ENCODE measurements at places on chromosomes 2 and 18.

- DNase-seq, result no peak
These were observed 79.6 kb downstream of the STPG4 start for GRCh38 chr2:47075361-47076125.

GRCh38 chr2:54624591-54625071 is 98.8 kb upstream of the EML6 start:
- DNase-seq, result no peak

GRCh38 chr2:152743002-152743401 is 24.6 kb downstream of the ARL6IP6 start:
- peak; percentile 30 for DNase-seq

- no peak for DNase-seq
These were observed 44.7 kb downstream of the POMC start for GRCh38 chr2:25123682-25124081.

DNA sequence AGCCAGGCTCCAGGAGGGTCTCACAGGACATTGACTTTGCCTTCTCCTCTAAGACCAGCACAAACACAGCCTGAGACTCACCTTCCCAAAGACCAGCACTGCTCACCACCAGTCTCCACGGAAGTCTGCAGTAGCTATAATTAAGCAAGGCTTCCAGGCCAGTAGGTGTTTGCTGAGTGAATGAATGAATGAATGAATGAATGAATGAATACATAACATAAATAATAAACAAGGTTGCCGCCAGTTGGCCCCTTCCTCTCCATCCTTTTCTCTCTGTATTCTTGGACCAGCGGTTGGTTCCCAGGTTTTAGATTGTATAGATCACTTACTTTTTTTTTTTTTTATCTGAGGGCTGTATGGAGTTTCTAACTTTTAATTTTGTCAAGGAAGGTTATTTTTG is 222.4 kb upstream of the ID2 start:
- DNase-seq, result no peak

- DNase-seq, result no peak
These were observed 264.5 kb downstream of the GPD2 start for GRCh38 chr2:156700681-156701080.

GRCh38 chr18:51154431-51155063 is 42.9 kb downstream of the MEX3C start:
- DNase-seq, result no peak

DNA sequence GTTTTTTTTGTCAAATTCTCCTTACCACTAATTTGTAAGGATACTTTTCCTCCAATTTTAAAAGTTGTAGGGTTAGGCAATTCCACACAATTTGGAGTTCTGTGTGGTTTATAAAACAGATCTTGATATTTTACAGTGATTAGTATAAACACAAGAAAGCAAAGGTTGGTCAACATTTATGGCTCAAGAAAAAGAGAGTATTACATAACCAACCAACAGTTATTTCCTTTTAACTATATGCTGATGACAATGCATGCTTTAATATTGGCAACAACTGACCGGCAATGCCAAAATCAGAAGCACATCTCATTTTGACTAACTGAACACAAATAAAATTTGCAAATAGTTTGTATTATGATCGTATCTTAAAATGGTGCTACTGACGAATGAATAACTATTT is 137.2 kb downstream of the CDH2 start:
- no peak for DNase-seq

DNA sequence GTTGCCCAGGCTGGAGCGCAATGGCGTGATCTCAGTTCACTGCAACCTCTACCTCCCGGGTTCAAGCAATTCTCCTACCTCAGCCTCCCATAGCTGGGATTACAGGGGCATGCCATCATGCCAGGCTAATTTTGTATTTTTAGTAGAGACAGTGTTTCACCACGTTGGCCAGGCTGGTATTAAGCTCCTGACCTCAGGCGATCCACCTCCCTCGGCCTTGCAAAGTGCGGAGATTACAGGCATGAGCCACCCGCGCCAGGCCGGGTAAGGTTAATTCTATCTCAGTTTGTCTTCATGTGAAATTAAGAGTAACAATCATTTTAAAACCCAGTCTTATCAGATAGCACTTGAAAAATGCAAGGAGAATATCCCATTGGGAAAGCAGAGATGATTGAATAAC is 1681.7 kb upstream of the DDX18 start:
- no peak for DNase-seq

DNA sequence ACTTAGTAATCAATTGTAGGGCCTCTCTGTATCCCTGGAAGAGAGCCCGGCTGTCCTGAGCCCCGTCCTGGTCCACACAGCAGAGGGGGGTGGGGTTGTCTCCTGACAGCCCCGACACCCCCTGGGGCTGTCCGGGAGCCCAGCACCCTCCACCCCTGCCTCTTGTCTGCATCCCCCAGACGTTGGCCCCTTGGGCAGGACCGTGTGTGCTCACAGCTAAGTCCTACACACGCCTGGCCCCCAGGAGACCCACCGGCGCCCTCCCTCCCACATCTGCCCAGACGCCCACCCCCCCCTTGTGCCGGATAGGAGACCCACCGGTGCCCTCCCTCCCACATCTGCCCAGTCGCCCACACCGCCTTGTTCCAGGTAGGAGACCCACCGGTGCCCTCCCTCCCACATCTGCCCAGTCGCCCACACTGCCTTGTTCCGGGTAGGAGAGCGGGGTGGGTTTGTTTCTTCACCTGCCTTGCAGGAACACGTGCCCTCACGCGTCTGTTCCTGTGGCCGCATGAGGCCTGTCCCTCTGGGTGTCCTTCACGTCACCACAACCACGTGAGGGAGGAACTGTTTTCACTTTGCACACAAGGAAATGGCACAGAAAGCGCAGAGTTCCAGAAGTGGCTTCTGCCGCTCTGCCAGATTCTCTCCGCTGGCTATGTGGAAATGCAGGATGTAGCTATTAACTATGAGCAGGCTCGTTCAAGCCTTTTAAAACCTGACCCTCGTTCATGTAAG is 61.1 kb upstream of the NFATC1 start:
- DNase-seq, result no peak

DNA sequence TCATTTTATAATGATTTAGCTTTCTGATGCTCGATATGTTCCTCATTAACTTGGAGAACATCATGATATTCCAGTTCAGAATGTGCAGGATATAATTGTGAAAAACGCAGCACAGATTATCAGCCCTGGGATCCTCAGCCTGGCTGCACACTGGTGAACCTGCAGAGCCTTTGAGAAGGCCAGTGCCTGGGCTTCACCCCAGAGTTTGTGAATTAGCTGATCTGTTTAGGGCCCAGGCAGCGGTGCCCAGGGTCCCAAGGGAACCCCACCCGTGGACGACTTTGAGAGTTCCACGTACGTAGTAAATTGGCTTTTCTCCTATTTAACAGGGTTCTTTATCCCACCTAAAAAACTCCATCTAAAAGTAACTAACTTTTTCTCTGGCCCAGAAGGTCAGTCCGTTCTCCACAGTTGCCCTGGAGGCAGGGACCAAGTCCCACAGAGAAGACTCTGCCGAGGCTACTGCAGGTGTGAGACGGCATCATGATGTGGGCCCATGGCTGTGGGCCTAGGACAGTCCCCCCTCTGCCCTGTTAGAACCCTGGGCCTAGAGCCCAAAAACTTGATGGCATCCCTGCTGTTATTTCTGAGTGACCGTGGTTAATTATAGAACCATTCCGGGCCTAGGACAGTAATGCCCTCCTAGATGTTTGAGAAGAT is 39.6 kb upstream of the RPL31 start:
- DNase-seq, result no peak

DNA sequence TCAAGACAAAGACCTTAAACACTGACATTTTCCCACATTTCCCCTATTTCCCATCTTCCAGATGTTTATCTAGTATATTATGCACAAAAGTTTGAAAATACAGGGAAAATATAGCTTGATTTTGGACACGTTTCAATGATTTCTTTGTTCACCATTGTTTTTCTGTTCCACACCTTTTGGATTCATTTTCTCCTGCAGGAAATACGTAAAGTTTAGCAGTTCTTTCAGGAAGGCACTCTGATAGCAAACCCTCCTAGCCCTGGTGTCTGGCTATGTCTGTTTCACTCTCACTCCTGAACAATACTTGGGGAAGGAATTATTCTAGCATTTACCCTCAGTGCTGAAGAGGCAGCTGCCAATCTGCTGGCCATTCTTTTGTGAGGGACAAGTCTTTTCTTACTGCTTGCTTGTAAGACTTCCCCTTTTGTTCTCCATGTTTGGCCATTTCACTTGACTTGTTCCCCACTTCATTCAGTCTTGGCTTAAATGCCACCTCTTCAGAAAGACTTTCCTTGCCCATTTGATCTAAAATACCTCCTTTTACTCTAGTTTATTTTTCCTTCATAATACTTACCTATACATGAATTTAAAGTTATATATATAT is 195.4 kb downstream of the RNF152 start:
- DNase-seq, result no peak

- DNase-seq, result no peak
These were observed 84.4 kb upstream of the ZCCHC2 start for GRCh38 chr18:62438402-62438801.

GRCh38 chr2:171804456-171804855 is 89.6 kb downstream of the SLC25A12 start:
- no peak for DNase-seq

DNA sequence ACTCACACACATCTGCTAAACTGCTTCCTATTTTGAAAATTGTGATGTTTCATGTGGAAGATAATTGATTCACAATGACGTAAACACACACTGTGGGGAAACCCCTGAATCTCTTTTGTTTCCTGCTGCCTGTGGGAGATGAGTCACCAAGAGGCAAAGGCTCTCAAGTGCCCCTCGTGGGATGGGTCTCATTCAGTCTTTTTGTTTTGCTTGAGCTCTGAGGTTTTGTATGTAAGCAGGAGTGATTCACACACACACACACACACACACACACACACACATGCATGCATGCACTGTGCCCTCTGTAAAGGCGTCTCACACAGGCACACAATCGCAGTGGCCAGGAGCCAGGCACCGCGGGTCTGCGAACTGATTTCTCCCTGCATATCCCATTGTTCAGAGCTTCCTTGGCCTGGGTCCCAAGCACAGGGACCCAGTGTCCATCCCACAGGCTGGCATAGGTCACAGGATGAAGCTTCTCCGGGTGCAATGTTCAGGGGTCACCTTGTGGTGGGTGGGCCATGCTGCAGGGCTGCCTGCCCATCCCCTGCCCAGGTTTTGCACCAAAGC is 12.1 kb upstream of the ARHGEF4 start:
- peak; percentile 95 for DNase-seq

DNA sequence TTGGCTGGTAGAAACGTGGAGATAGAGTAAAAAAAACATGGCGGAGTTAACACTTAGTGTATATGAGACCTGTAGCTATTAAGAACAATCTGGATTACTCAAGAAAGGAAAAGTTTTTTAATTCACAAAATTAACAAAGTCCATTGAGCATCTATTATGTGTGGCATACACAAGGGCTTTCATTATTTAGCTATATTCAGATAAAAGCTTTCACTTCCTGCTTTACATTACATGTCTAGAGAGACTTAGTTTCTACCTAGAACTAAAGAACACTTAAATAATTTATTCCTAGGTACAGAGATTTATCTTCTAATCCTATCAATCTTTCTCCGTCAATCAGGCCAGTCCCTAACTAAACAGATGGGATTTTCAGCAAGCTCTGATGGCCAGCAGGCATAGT is 196.0 kb upstream of the SLC39A10 start:
- no peak for DNase-seq

DNA sequence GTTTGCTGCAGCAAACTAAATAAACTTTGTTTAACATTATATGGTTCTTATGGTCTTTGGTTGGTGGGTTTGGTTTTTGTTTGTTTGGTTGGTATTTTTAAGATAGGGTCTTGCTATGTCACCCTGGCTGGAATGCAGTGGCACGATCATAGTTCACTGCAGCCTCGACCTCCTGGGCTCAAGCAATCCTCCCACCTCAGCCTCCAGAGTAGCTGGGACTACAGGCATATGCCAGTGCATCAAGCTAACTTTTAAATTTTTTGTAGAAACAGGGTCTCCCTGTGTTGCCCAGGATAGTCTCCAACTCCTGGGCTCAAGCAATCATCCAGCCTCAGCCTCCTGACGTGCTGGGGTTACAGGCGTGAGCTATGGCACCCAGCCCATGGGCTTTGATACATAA is 7.1 kb upstream of the RPRD1A start:
- DNase-seq, result no peak

DNA sequence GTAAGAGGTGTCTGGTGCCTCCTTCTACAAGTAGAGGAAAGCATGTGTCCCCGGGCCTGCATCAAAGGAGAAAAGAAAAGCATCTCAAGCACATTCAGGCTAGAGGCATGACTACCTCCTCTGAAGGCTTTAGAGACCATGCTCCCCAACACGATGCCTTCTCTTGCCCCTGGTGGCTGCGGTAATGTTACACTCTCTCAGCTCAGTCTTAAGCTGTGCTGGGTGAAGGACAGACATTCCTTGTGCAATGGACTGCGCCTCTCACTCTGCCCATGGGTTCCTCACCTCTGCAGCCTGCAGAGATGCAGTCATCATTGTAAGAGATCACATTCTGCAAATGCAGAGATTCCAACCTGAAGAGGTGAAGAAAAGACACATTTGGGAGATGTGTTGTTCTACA is 148.2 kb upstream of the HNRNPA3 start:
- DNase-seq, result no peak

GRCh38 chr2:42161444-42161843 is 7.7 kb upstream of the EML4 start:
- DNase-seq, result no peak

DNA sequence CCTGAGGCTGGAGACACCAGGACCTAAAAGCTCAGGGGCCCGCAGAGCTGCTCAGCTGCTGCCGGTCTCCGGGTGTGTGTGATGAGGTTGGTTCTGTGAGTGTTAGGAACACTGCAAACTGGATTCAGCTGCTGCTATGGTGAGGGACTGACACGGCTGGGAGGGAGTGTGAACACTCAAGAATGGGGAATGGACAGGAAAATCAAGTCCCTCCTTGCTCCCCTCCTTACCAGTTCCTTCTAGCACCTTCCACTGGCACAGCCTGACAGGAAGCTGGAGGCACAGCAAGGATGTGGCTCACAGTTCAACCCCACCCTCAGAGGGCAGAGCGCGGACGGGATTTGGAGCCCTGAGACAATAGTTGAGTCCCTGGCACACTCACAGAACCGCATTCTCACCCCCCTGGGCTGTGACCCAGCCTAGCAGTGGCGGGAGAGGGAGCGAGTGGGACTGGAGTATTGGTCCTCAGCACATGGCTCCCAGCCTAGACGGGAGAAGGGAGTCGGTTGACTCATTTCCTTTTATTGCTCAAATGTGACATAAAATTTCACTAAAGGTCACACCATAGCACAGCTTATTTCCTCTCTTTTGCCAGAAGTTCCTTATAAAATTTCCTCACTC is 42.5 kb downstream of the LRRC30 start:
- peak; percentile 36 for DNase-seq

- DNase-seq, result peak; percentile 27
These were observed 212.3 kb downstream of the MGAT5 start for GRCh38 chr2:134466141-134466540.
